Spleen (tissue), 13 donors: ENCODE measurements at places on chromosomes 5 and 9. TPM values are rescaled to one million over a fixed set of nuclear protein-coding genes. Genes with fewer than 3 reads are reported as not detected.

CDH12 gene
- not detected for total RNA-seq

SYK gene
- total RNA-seq, result 119 TPM

LECT2 gene
- not detected for total RNA-seq

G3BP1 gene
- 167 TPM for total RNA-seq

INSL6 gene
- not detected for total RNA-seq

GDA gene
- total RNA-seq, result not detected

EIF4EBP3 gene
- 21.6 TPM for total RNA-seq

FCN2 gene
- 4.1 TPM for total RNA-seq

TTC23L gene
- 0.42 TPM for total RNA-seq

CRHBP gene
- total RNA-seq, result 147 TPM

SAXO1 gene
- total RNA-seq, result not detected

GFPT2 gene
- 3.0 TPM for total RNA-seq

PTPRD gene
- 7.3 TPM for total RNA-seq

ALDH7A1 gene
- 8.8 TPM for total RNA-seq

DNM1 gene
- total RNA-seq, result 2.1 TPM

FGD3 gene
- total RNA-seq, result 86.9 TPM

ORM1 gene
- 13.6 TPM for total RNA-seq

PCDHA9 gene
- total RNA-seq, result not detected

NXNL2 gene
- 0.94 TPM for total RNA-seq

FAM151B gene
- total RNA-seq, result 5.4 TPM

HOMER1 gene
- 3.4 TPM for total RNA-seq

UGT3A2 gene
- 1.1 TPM for total RNA-seq

LRRC19 gene
- not detected for total RNA-seq

FAXDC2 gene
- 22.9 TPM for total RNA-seq

PCDHB3 gene
- 2.2 TPM for total RNA-seq

NIPAL4 gene
- not detected for total RNA-seq

PCDHB4 gene
- 2.1 TPM for total RNA-seq

TAF11L5 gene
- total RNA-seq, result not detected

TAL2 gene
- not detected for total RNA-seq

IRGM gene
- total RNA-seq, result 1.6 TPM

FBN2 gene
- 2.1 TPM for total RNA-seq

GRPEL2 gene
- 11.2 TPM for total RNA-seq

DMRT3 gene
- total RNA-seq, result not detected

RPL12 gene
- total RNA-seq, result 2,248 TPM

RAD50 gene
- 29.2 TPM for total RNA-seq

SPEF2 gene
- total RNA-seq, result 7.4 TPM

ZNF618 gene
- total RNA-seq, result 14.8 TPM

LHFPL2 gene
- total RNA-seq, result 8.8 TPM

SLC34A3 gene
- total RNA-seq, result not detected

PCA3 gene
- total RNA-seq, result not detected

PRR16 gene
- total RNA-seq, result 3.0 TPM

SLC6A3 gene
- total RNA-seq, result not detected

SAPCD2 gene
- total RNA-seq, result 6.0 TPM

SOX30 gene
- total RNA-seq, result not detected

GLRA1 gene
- not detected for total RNA-seq

SLC6A18 gene
- not detected for total RNA-seq

MSX2 gene
- 0.67 TPM for total RNA-seq

AGXT2 gene
- not detected for total RNA-seq

HTR1A gene
- not detected for total RNA-seq

ADAMTS13 gene
- total RNA-seq, result 1.2 TPM

ALDOB gene
- total RNA-seq, result not detected

INSL4 gene
- not detected for total RNA-seq

IFNA21 gene
- total RNA-seq, result not detected

RNF183 gene
- not detected for total RNA-seq

OBP2B gene
- not detected for total RNA-seq
